Uterus (tissue), 4 donors: ENCODE measurements at places on chromosomes 5 and 9.

DNA sequence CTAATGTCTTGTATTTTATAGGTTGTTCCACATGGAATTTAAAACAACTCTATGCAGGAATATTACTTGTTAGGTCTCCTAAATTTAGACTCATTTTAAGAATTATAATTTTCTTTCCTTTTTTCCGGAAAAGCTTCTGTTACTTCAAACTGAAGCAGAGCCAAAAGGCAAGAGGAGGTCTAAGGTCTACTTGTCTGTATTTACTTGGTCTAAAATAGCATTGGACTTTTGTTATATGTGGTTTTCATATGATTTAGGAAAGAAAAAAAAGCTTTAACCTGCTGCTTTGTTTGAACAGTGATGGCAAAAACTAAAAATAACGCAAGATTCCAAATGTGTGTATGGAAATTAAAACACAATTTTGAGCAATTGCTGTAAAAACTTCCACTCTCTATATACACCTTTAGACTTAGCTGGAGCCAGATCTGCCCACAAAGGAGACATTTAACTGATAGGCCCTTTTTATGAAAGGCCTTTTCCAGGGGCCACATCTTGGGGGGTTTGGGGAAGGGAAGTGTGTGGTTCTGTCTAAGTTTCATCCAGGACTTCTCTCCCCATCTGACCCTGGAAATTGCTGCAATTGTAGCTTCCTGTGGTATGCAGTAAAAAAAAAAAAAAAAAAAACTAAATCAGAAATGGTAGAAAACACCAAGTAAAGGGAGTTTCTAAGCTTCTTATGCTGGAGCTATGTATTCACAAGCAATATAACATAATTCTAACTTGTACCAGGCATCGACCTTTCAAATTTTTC is 307.7 kb upstream of the MEF2C start:
- no peaks in the 10 kb centered on the region for H3K27me3 ChIP-seq
- no peak for DNase-seq
- H3K27ac ChIP-seq, result no peak overlapping the region
- no peaks in the 10 kb centered on the region for H3K36me3 ChIP-seq

GRCh38 chr9:128713411-128713780 is 10.5 kb downstream of the ZDHHC12 start:
- no peaks in the 10 kb centered on the region for H3K27me3 ChIP-seq
- no peaks in the 10 kb centered on the region for H3K36me3 ChIP-seq
- no peak overlapping the region for H3K4me3 ChIP-seq
- no peak overlapping the region for H3K27ac ChIP-seq

GRCh38 chr9:75909776-75910175 is 19.3 kb downstream of the PCSK5 start:
- H3K27ac ChIP-seq, result no peak overlapping the region
- DNase-seq, result no peak
- no peaks in the 10 kb centered on the region for H3K27me3 ChIP-seq
- no peaks in the 10 kb centered on the region for H3K4me1 ChIP-seq
- H3K4me3 ChIP-seq, result no peak overlapping the region
- no peaks in the 10 kb centered on the region for H3K36me3 ChIP-seq

DNA sequence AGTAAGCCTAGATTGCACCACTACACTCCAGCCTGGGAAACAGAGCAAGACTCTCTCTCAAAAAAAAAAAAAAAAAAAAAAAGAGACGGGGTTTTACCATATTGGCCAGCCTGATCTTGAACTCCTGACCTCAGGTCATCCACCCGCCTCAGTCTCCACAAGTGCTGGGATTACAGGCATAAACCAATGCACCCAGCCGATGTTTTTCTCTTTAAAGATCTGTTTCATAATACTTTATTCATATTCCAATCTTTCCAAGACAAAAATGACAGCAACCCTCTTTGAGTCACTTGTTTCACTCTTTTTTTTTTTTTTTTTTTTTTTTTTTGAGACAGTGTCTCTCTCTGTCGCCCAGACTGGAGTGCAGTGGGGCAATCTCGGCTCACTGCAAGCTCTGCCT is 13.6 kb upstream of the LMNB1 start:
- no peak for DNase-seq
- H3K4me3 ChIP-seq, result no peak overlapping the region
- no peak overlapping the region for H3K27ac ChIP-seq
- H3K27me3 ChIP-seq, result no peaks in the 10 kb centered on the region
- H3K4me1 ChIP-seq, result no peaks in the 10 kb centered on the region

DNA sequence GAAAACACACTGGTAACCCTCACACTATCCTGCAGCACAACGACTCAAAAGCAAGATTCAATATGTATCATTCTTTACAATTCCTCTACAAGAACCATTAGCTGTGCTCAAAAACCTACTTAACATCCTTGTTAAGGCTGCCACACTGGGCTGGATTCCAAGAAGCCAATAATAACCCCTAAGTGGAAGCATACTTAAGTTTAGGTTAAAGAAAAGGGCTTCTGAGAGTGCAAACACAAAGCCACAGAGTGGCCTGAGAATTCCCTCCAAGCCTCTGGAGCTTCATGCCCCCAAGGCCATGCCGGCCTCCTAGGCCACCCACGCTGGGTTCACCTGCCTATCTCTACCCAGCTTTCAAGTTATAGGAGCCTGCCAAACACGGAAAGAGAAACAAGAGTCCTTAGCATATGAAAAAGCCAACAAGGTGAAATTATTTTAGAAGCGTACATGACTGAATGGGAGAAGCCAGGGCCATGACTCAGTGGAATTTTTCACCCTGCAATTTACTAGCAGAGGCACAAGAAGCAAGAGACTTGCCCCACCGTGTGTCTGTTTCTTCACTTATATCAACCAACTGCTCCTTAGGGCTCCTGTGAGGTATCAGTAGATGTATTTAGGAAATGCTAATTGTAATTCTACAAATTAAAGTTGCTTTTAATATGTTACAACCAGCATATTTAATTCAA is 293.0 kb downstream of the SPOCK1 start:
- H3K27ac ChIP-seq, result no peak overlapping the region
- DNase-seq, result no peak
- H3K4me1 ChIP-seq, result no peaks in the 10 kb centered on the region
- H3K27me3 ChIP-seq, result no peaks in the 10 kb centered on the region
- no peaks in the 10 kb centered on the region for H3K36me3 ChIP-seq

DNA sequence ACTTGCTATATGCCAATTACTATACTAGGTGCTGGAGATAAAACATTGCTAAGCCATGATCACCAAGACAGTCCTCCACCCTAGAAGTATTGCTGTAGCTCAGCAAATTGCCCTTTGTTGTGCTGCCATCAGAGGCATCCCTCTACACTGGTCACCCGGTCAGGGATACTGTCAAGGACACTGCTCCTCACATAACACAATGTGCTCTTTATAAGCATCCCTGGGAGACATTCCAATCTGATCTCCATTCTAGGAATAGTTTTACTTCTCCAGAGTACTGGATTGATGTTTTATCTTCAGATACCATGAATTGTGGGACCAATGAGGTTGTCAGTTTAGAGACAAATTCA is 10.4 kb upstream of the DNAJA1 start:
- H3K4me3 ChIP-seq, result no peak overlapping the region
- H3K27ac ChIP-seq, result no peak overlapping the region
- H3K36me3 ChIP-seq, result no peaks in the 10 kb centered on the region
- H3K4me1 ChIP-seq, result no peaks in the 10 kb centered on the region

DNA sequence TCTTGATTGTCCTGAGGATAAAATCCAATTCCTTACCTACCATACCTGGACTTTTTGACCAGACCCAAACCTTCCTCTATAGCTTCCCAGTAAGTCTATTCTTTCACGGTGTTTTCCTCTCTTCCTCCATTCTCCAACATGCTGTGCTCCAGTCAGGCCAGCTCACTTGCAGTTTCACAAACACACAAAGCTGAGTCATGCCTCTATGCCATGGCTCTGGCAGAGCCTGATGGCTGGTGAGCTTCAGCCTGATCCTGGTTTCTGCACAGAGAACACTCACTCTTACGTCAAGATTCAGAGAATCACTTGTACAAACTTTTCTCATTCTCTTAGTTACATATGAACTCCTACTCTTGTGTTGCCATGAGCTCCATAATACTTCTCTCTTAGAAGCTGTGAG is 27.7 kb upstream of the PAX5 start:
- DNase-seq, result no peak
- H3K27me3 ChIP-seq, result no peaks in the 10 kb centered on the region
- no peaks in the 10 kb centered on the region for H3K36me3 ChIP-seq
